GM12878 (cell line): ENCODE measurements at places on chromosomes 6 and 20. TPM values are rescaled to one million over a fixed set of nuclear protein-coding genes. Genes with fewer than 3 reads are reported as not detected.
A peak's percentile ranks its signal among the peaks of the same experiment; 100 is the strongest.

HLA-A gene
- polyA plus RNA-seq, result 748 and 799 TPM in 2 replicates

CALHM6 gene
- 3.4 and 4.8 TPM in 2 replicates for polyA plus RNA-seq

SNAI1 gene
- 0.78 and 0.88 TPM in 2 replicates for polyA plus RNA-seq

CLIC5 gene
- not detected in 2 replicates for polyA plus RNA-seq

CLPSL1 gene
- polyA plus RNA-seq, result not detected in 2 replicates

ARHGAP18 gene
- polyA plus RNA-seq, result 30.3 and 31.1 TPM in 2 replicates

ULBP3 gene
- not detected in 2 replicates for polyA plus RNA-seq

ROMO1 gene
- 505 and 547 TPM in 2 replicates for polyA plus RNA-seq

KIZ gene
- 7.2 and 7.7 TPM in 2 replicates for polyA plus RNA-seq

SRSF12 gene
- 0.23 TPM in 1 of 2 replicates, not detected in the other for polyA plus RNA-seq

ARMH2 gene
- not detected in 2 replicates for polyA plus RNA-seq

GRCh38 chr20:12113468-12114371, 196.0 kb downstream of the BTBD3 start:
- no peaks in the 10 kb centered on the region for H3K27me3 ChIP-seq
- H3K27ac ChIP-seq, result no peak overlapping the region
- no peak overlapping the region for H3K4me3 ChIP-seq
- no peaks in the 10 kb centered on the region for H3K4me1 ChIP-seq

- no peaks in the 10 kb centered on the region for H3K27me3 ChIP-seq
- H3K4me1 ChIP-seq, result peaks cover 24% of the 10 kb centered on the region
- no peak for DNase-seq
- no peaks in the 10 kb centered on the region for H3K36me3 ChIP-seq
These were observed 32.8 kb upstream of the PTPN1 start for GRCh38 chr20:50477239-50477872.

DNA sequence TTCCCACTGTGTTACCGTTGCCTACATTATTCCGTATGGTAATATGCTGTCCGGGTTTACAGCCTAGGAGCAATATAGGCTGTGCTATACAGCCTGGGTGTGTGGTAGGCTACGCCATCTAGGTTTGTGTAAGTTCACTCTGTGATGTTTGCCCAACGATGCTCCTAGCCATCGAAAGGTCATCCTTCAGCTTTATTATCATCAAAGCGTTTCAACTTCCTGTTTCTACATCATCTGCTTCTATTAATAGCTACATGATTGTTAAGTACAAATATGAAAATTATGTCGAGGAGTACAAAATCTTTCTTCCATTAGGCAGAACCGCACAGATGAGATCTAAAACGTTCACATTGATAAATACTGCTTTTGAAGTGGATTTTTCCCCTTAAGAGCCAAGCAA, 69.9 kb downstream of the PPP1R14C start:
- H3K36me3 ChIP-seq, result no peaks in the 10 kb centered on the region
- no peak overlapping the region for H3K4me3 ChIP-seq
- H3K27ac ChIP-seq, result no peak overlapping the region
- DNase-seq, result no peak
- H3K4me1 ChIP-seq, result no peaks in the 10 kb centered on the region
- H3K27me3 ChIP-seq, result no peaks in the 10 kb centered on the region

GRCh38 chr20:40894237-40894630, 134.4 kb upstream of the TOP1 start:
- DNase-seq, result no peak
- no peak overlapping the region for H3K27ac ChIP-seq
- no peaks in the 10 kb centered on the region; the same call in 1 of the 2 replicates for H3K27me3 ChIP-seq
- no peaks in the 10 kb centered on the region for H3K36me3 ChIP-seq
- H3K4me1 ChIP-seq, result no peaks in the 10 kb centered on the region

GRCh38 chr20:46979603-46980241, 85.1 kb downstream of the EYA2 start:
- H3K4me1 ChIP-seq, result no peaks in the 10 kb centered on the region
- peak; percentile 20 for DNase-seq
- no peaks in the 10 kb centered on the region; the same call in 1 of the 2 replicates for H3K27me3 ChIP-seq
- no peak overlapping the region for H3K27ac ChIP-seq
- no peaks in the 10 kb centered on the region for H3K36me3 ChIP-seq
- H3K4me3 ChIP-seq, result no peak overlapping the region

GRCh38 chr20:24683676-24684075, 214.2 kb downstream of the SYNDIG1 start:
- no peaks in the 10 kb centered on the region for H3K36me3 ChIP-seq
- H3K4me3 ChIP-seq, result no peak overlapping the region
- no peaks in the 10 kb centered on the region for H3K27me3 ChIP-seq
- DNase-seq, result no peak
- H3K4me1 ChIP-seq, result no peaks in the 10 kb centered on the region

- no peaks in the 10 kb centered on the region for H3K4me1 ChIP-seq
- H3K27ac ChIP-seq, result no peak overlapping the region
- no peak for DNase-seq
These were observed 321.2 kb downstream of the UBE3D start for GRCh38 chr6:82744286-82745015.

- no peak overlapping the region for H3K27ac ChIP-seq
- peaks cover 2% of the 10 kb centered on the region for H3K27me3 ChIP-seq
- H3K4me1 ChIP-seq, result no peaks in the 10 kb centered on the region
- no peak overlapping the region for H3K4me3 ChIP-seq
These were observed 94.6 kb downstream of the ARMC2 start for GRCh38 chr6:108942556-108943492.

DNA sequence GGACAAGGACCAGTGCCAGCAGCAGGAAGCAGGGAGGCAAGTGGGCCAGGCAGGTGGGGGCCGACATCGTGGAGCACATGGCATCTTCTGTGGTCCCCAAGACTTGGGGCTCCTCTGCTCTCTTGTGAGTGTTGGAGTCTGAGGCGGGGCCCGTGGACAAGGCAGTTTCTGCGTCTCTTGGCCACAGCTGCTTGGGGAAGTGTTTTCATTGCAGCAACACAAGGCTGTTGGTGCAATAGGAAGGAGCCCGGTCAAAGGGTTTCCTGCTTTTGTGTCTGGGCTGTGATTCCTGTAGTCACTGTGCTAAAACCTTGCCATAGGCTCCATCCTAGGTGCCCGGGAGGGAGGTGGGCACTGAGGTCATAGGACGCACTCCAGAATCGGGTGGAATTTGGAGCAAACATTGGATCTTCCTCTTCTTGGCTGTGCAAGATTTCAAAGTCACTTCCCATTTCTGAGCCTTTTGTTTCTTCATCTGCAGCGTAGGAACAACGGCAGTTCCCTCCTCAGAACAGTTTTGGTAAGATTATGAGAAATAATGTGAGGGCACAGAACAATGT, at the start of gene SIRPB2:
SIRPB2 (minus strand) TSS at position 140 of the 560 bp plus-strand sequence; CDS start at position 79, 61 bp downstream.
- no peaks in the 10 kb centered on the region; the same call in 1 of the 2 replicates for H3K4me1 ChIP-seq
- H3K36me3 ChIP-seq, result no peaks in the 10 kb centered on the region
- no peaks in the 10 kb centered on the region for H3K27me3 ChIP-seq
- no peak within 1 kb of the TSS for H3K27ac ChIP-seq
- no peak within 1 kb of the TSS for H3K4me3 ChIP-seq
- DNase-seq, result no peak

- H3K4me3 ChIP-seq, result no peak overlapping the region
- peaks cover 14% of the 10 kb centered on the region for H3K4me1 ChIP-seq
- H3K27me3 ChIP-seq, result no peaks in the 10 kb centered on the region
- no peaks in the 10 kb centered on the region for H3K36me3 ChIP-seq
- DNase-seq, result no peak
These were observed 104.4 kb upstream of the LAMP5 start for GRCh38 chr20:9409981-9410380.

- H3K4me1 ChIP-seq, result no peaks in the 10 kb centered on the region
- no peak overlapping the region for H3K4me3 ChIP-seq
- no peaks in the 10 kb centered on the region for H3K27me3 ChIP-seq
- DNase-seq, result no peak
- no peak overlapping the region for H3K27ac ChIP-seq
These were observed 56.8 kb upstream of the PHIP start for GRCh38 chr6:79134699-79135474.

DNA sequence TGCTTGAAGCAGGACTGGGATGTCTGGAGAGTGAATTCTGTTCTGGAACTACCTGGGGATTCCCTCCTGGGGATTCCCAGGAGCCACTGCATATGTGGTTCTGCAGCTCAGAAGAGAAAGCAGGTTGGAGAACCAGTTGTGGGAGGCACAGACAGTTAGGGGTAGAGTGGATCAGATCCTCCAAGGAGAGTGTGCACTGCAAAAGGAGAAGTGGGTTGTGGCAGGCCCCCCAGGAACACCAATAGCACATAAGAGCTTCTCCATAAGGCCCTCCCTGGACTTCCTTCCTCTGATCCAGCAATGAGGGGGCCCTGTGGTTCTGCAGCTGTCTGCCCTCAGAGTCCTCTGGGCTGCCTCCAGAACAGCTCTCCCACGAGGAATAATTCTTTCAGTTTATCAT, 369.2 kb upstream of the CNR1 start:
- no peak overlapping the region for H3K27ac ChIP-seq
- no peak overlapping the region for H3K4me3 ChIP-seq
- no peaks in the 10 kb centered on the region for H3K27me3 ChIP-seq
- peaks cover 4% of the 10 kb centered on the region; the same call in 1 of the 2 replicates for H3K4me1 ChIP-seq

- H3K36me3 ChIP-seq, result no peaks in the 10 kb centered on the region
- peaks cover 8% of the 10 kb centered on the region; the same call in 1 of the 2 replicates for H3K4me1 ChIP-seq
- no peak overlapping the region for H3K27ac ChIP-seq
- no peak for DNase-seq
- no peaks in the 10 kb centered on the region for H3K27me3 ChIP-seq
These were observed 1.2 kb downstream of the MAK start for GRCh38 chr6:10837009-10837621.

DNA sequence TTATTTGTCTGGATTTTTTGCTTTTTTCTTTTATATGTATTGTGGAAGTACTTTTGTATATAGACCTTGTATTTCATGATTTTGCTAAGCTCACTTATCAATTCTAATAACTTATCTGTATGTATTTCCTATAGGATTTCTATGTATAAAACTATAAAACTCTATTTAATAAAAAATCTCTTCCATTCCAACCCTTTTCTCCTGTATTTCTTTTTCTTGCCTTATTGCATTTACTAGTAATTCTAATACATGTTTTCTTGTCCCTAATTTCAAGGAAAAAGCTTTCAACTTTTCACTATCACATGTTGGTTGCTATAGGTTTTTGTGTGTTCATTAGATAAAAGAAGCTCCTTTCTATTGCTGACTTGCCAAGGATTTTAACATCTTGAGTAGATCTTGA, 125.3 kb downstream of the MBOAT1 start:
- no peaks in the 10 kb centered on the region for H3K27me3 ChIP-seq
- H3K27ac ChIP-seq, result no peak overlapping the region
- no peaks in the 10 kb centered on the region for H3K36me3 ChIP-seq

DNA sequence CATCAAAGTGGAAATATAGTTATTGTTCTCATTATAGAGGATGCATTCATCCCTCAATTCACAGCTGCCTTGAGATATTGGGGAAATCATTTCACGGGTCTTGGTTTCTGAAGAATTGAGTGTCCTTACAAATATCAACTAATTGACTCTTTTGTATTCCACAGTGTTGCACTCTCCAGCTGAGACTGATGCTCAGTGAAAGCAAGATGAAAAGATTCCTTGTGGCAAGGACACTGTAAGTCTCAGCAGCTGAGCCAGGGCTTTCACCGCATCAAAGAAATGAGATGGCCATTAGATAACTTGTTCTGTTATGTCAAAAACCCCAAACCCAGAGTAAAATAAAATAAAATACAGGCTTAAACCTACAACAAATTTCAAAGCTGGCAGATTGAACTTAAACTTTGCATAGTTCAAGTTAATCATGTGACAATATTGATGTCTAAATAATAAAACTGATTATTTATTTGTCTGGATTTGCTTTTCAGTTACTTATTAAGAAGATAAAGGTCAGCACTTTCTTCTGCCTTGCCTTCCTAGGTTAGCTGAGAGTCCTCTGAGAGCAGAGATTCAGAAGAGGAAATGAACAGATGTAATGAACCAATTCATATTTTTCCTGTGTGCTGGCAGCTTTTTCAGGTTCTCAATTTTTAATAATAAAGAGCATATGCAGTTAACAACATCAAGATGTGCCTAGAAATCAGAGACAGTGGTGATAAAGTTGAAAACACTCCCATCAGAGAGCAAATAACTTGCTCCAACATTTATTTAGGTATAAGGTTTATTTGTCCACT, 82.4 kb upstream of the SMLR1 start:
- H3K27me3 ChIP-seq, result no peaks in the 10 kb centered on the region
- no peak overlapping the region for H3K27ac ChIP-seq
- no peaks in the 10 kb centered on the region for H3K36me3 ChIP-seq
- no peak for DNase-seq
- H3K4me3 ChIP-seq, result no peak overlapping the region

DNA sequence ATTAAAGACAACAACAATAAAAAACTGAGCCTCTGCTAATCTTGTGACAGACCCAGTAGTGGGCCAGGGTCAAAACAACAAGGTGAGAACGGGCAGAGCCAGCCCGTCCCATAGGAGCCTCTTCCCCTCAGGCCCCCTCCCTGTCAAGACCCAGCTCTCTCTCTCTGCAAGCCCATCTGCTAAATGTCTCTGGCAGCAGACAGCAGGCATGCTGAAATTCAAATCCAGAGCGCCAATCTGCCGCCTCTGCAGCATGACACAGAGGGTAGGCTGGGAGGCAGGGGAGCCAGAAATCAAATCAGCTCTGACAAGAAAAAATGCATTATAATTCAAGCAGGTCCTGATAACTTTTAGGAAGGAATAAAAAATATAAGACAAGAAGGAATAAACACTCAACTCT, 26.3 kb downstream of the METTL24 start:
- no peak overlapping the region for H3K4me3 ChIP-seq
- no peak for DNase-seq
- no peaks in the 10 kb centered on the region for H3K27me3 ChIP-seq

GRCh38 chr6:88004707-88005106, 42.9 kb upstream of the SPACA1 start:
- DNase-seq, result no peak
- H3K4me1 ChIP-seq, result no peaks in the 10 kb centered on the region
- H3K27ac ChIP-seq, result no peak overlapping the region
- H3K27me3 ChIP-seq, result no peaks in the 10 kb centered on the region
- no peaks in the 10 kb centered on the region for H3K36me3 ChIP-seq

GRCh38 chr6:2826131-2826530, 15.5 kb downstream of the SERPINB1 start:
- H3K27ac ChIP-seq, result no peak overlapping the region
- no peaks in the 10 kb centered on the region for H3K36me3 ChIP-seq
- no peak overlapping the region for H3K4me3 ChIP-seq
- peaks cover 1% of the 10 kb centered on the region; the same call in 1 of the 2 replicates for H3K27me3 ChIP-seq
- DNase-seq, result no peak

DNA sequence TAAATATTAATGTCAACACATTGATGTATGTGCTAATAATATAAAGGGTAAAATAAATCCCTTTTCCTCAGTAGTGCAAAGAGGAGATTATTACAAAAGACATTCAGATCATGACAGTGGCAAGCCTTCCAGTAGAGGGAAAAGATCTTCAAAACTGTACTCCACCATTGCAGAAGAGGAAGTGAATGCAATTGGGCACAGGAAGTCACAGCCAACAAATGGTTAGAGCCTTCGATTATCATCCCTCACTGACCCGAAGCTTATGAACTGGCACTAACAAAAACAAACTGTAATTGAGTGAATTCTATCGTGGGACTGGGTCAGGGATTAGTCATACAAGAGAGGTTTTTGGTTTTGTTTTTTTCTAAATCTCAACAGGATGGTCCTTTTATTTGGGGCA, 39.3 kb upstream of the SCGN start:
- H3K36me3 ChIP-seq, result no peaks in the 10 kb centered on the region
- H3K4me1 ChIP-seq, result no peaks in the 10 kb centered on the region
- no peak for DNase-seq
- no peak overlapping the region for H3K4me3 ChIP-seq
- no peak overlapping the region for H3K27ac ChIP-seq

GRCh38 chr6:116363759-116364158, 7.0 kb upstream of the DSE start:
- peaks cover 2% of the 10 kb centered on the region; the same call in 1 of the 2 replicates for H3K4me1 ChIP-seq
- H3K4me3 ChIP-seq, result no peak overlapping the region
- H3K27ac ChIP-seq, result no peak overlapping the region
- no peaks in the 10 kb centered on the region for H3K27me3 ChIP-seq
